CD4-positive, alpha-beta T cell treated with Interleukin-15 for 4 hours (primary cell): ENCODE measurements at places on chromosomes 7 and 10.

GRCh38 chr10:51063659-51064535 lies 10.4 kb upstream of the PRKG1 start:
- DNase-seq: no peak

DNA sequence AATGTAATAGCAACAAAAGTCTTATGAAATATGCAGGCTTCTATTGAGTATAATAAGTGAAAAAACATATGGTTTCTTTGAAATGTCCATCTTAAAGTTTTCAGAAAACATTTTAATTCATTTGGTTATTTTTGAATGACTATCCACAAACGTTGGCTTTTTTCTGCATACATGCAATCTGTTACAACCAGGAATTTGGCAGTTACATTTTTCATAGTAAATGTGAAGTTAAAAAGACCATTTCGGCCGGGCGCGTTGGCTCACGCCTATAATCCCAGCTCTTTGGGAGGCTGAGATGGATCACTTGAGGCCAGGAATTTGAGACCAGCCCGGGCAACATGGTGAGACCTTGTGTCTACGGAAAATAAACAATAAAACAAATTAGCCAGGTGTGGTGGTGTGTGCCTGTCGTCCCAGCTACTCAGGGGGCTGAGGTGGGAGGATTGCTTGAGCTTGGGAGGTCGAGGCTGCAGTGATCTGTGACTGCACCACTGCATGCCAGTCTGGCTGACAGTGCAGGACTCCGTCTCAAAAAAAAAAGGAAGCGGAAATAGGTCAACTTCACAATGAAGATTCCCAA lies 73.9 kb upstream of the NMT2 start:
- no peak for DNase-seq

DNA sequence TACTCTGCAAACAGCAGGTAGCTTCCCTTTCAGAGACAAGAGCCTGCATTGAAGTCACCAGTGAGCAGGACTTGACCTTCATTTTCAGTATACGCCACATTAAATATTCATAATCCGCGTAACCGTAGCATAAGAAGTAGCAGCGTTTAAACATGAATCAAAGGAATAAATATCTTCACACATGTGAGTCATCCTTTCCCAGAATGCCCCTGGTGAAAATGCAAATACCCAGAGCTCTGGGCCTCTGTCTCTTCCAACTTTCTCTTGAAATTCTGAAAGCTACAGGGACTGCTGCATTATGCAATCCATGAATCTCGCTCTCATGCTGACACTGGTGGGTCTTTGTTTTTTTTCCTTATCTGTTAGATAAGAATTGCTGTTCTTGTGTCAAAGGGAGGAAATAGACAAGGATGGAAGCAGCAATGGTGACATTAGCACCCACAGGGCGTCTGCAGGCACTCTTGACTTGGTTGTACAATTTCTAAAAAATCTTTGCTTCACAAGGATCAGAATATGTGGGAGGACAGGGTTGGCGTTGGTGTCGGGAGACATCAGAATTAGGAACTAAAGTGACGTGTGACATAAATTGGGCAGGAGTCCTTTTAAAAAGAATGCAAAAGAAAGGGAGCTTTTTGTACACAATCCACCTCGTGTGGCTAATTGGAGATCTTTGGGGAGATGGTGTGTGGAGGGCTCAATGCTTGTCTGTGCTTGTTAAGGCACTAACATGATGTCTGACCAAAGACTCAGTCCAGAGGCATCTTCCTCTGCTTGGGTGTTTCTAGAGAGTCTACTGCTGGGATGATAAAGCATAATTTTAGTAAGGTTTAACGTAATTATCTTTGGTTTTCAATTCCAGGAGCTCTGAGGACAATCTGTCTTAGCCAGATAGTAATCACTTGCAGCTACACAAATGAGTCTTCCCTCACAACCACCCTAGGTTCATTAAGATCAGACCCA lies 390.3 kb downstream of the KCNMA1 start:
- no peak for DNase-seq

DNA sequence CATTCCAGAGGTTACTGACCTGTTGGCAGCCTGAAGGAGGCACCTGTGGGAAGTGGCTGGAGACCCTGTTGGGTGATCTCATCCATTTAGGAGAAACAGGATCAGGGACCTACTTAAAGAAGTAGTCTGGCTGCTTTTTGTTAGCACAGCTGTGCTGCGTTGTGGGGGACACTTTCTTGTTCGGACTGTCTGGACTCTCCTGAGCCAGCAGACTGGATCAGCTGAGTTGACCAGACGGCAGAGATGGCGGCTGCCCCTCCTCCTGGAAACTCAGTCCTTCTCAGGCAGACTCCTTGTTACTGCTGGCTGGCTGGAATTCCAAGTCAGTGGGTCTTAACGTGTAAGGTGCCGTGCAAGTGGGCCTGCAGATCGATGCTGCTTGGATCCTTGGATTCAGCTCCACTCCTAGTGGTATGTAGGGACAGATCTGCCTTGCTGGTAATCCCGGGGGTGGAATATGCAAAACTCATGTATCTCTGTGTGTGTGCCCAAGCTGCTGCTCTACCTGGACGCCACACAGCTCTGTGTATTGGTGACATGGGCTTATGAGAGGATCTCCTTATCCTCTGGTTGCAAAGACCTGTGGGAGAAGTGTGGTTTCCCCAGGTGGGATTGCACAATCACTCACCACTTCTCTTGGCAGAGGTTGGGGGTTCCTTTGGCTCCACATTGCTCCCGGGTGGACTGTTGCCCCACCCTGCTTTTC lies 87.3 kb downstream of the CCSER2 start:
- no peak for DNase-seq

GRCh38 chr7:4871056-4871680 lies 9.3 kb upstream of the PAPOLB start:
- no peak for DNase-seq

GRCh38 chr10:71620642-71621041 lies 98.9 kb downstream of the C10orf105 start:
- DNase-seq: no peak

- no peak for DNase-seq
These were observed 9.0 kb downstream of the OAT start for GRCh38 chr10:124409696-124410095.

- DNase-seq: no peak
These were observed 128.9 kb downstream of the MTPAP start for GRCh38 chr10:30219971-30220751.

- DNase-seq: no peak
These were observed 400.0 kb downstream of the PHF14 start for GRCh38 chr7:11373546-11374142.

DNA sequence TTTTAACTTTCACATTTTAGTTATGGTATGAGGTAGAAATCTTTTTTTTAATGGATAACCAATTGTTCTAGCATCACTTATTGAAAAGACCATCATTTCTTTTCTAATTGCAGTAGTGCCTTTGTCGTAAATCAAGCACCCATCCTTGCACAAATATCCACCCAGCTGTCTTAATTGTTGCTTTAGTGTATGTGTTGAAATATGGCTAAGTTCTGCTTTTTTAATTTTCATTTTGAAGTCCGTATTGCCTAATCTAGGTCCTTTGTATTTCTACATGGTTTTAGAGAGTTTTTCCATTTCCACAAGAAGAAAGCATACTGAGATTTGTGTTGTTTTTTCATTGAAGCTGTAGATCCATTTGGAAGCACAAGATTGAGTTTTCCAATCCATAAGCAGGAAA lies 259.6 kb upstream of the SEMA3E start:
- no peak for DNase-seq

GRCh38 chr7:28178599-28178998 lies 2.0 kb downstream of the JAZF1 start:
- no peak for DNase-seq

- DNase-seq: no peak
These were observed 31.7 kb upstream of the SYPL1 start for GRCh38 chr7:106143711-106144337.

DNA sequence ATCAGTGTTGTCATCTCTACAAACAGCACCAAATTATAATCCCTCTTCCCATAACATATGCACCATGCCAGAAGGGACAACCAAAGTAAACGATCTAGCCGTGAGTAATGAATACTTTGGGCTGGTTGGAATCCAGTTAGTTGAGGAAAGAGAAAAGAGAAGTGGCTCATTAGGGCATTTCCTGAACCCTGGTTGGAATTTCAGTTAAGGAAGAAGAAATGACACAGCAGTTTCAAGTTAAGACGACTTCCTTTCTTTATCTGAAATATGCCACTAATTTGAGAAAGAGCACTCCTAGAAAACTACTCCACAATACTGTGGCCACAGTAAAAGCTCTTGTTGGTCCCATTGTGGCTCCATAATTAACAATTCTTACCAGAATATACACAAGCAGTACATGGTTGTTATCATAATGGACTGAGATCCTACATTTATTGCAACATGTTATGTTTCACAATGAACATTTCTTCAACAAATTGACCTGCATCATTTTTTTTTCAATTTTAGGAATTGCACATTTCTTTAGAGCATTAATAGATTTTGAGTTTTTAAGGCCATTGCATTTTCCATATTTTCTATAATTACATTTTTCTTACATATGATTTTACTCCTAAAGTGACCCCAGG lies at the start of gene TFEC:
Gene TFEC, minus strand, starts transcription at position 113 of the 626 bp plus-strand sequence. CDS start 46,322 bp downstream, outside the sequence.
- no peak for DNase-seq

DNA sequence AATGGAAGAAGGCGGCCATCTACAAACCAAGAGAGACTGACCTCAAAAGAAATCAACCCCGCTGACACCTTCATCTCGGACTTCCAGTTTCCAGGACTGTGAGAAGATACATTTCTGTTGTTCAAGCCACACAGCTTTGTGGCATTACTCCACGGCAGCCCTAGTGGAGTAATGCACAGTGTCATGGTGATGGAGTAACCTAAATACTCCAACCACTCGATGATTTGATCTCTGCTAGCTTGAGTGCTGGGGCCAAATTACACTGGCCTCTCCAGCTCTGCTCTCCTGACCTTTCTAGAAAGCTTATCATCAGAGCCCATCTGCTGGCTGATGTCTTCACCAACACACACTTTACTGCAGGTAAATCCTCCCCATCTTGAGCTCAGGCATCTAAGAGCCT lies 52.2 kb downstream of the GALNT17 start:
- DNase-seq: no peak
